ENCODE measurements at places on chromosomes 16 and 17.

- DNase-seq, result no peak
These were observed 33.3 kb upstream of the DYNLRB2 start for GRCh38 chr16:80507538-80507937.

DNA sequence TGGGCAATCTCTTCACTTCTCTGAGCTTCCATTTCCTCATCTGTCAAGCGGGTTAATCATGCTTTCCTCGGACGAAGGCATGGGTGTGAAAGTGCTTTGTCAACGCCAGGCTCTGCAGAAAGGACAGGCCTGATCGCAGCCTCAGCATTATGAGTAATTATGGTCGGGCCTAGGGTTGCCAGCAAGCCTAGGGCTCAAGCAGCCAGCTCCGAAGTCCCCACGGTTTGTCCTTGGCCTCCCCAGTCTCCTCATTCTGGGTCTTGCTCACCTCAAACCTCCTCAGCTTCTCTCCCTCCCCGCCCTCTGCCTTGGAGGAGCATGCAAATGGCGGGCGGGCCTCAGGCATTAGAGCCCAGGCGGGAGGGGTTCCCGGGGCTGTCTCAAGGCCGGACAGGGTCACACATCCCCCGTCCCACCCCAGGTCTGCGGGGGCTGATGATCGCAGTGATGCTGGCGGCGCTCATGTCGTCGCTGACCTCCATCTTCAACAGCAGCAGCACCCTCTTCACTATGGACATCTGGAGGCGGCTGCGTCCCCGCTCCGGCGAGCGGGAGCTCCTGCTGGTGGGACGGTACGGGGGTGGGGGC lies 10.2 kb upstream of the FAM83G start:
- no peak for DNase-seq

GRCh38 chr17:42477173-42477572 lies 18.5 kb downstream of the ATP6V0A1 start:
- DNase-seq, result no peak

DNA sequence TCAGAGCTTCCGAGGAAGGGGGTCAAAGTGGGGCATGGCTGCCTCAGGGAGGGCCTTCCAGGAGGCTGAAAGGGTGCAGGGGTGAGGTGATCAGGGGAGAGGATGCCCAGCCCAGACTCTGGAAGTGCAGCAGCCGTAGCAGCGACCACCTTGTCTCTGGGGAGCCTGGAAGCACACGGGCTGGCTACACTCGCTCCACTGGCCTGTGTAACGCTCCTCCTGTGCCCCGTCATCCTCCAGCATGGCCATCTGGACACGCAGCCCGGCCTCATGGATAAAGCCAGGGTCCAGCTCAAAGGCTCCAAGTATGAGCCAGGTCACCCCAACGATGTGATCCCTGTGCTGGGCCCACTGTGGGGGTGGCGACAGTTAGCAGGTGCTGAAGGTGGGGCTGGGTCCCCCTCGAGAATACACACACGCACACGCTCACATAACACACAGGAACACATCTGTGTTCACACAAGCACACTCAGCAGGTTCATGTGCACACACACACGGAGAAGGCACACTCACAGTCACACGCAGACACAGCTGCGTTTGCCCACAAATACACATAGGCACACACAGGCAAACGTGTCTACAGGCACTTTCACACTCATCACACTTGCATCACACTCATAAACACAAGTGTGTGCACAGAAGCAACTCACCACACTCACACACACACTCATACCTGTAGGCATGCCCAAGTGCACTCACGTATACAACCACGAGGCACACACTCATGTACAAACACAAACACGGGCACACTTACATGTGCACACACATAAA lies 19.3 kb downstream of the POLR3K start:
- no peak for DNase-seq

DNA sequence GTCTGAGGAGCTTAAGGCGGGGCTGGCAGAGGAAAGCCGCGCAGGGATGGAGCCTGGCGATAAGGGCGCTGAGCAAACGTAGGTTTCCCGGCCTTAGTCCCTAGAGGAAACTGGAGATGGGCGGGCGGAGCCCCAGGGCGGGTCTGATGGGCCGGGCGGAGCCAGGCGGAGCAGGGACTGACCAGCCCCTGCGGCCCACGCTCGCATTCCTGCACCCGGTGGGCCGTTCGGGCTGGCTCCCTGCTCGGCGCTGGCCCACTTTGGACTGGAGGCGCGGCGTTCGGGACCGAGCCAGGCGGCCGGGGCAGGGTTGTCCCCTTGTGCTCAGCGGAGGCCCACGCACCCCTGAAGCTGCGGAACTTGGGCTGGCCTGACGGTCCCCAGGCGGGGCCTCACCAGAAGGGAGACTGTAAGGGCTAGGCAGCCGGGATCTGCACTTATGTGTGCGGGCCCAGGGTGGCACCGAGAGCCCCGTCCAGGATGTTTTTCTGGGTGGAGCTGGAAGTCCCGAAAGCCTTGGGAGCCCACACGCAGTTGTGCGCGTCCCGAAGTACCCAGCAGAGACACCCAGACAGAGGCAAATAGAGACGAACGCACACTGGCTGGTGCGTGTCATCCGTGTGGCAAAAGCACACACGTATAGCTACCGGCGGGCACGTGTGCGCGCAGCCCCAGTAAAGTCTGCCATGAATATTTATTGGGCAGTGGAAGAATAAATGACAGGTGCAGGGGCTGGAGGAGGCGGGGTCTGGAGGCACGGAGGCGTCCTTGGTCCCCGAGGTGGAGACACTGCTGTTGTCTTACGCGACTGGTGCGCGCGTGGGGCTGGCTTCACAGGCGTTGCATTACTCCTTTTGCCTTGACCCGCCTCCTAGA lies 1.4 kb downstream of the PYDC1 start:
- DNase-seq, result no peak

All from stimulated activated CD4-positive, alpha-beta T cell treated with anti-CD3 and anti-CD28 coated beads, Interleukin-4, amount 100 ng/mL, for 1 hour (primary cell).